ENCODE measurements at places on chromosomes 1 and 21.

DNA sequence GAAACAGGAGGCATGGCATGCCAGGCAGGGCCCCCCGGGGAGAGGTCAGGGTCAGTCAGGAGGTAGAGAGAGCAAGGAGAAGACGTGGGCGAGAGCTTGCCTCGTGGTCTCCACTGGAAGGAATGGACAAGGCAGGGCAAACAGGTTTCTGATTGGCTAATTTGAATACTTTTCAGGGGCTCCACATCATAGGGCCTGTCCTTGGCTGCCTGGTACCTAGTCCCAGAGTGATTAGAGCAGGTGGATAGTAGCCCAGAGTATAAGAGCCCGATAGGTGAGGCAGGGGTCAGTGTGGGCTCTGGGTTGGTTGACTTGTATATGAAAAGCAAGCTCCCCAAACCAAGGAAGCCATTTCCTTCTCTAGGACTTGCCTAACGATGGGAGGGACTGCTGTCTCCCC lies 178.6 kb downstream of the ZP4 start:
- DNase-seq, result no peak

- no peak for DNase-seq
Measured at GRCh38 chr1:34762474-34763141, 3.1 kb downstream of the GJB4 start.

GRCh38 chr1:224432146-224432545 lies 2.5 kb downstream of the WDR26 start:
- no peak for DNase-seq

- no peak for DNase-seq
Measured at GRCh38 chr1:32361674-32362473, 411 bp downstream of the FAM229A start.

DNA sequence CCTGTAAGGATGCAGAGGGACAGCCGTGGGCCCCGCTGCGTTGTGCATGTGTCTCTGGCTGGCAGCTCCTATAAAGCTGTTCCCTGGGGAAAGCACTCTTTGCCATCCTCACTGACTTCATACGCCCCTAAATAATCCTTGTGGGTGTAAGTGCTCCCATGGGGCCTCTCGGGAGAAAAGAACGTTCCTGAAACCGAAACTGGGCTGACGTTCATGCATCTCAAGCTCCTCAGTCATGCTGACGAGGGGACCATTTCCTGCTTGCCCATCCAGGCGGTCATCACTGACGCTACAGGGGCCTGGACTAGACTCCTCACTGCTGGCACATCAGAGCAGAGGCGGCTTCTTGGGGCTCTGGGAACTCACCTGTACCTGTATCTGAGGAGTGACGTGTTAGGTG lies 73.1 kb upstream of the USP24 start:
- DNase-seq, result no peak

- no peak for DNase-seq
Measured at GRCh38 chr1:65965112-65965996, 172.7 kb downstream of the PDE4B start.

GRCh38 chr1:242467556-242468145 lies 56.8 kb downstream of the PLD5 start:
- DNase-seq, result no peak

DNA sequence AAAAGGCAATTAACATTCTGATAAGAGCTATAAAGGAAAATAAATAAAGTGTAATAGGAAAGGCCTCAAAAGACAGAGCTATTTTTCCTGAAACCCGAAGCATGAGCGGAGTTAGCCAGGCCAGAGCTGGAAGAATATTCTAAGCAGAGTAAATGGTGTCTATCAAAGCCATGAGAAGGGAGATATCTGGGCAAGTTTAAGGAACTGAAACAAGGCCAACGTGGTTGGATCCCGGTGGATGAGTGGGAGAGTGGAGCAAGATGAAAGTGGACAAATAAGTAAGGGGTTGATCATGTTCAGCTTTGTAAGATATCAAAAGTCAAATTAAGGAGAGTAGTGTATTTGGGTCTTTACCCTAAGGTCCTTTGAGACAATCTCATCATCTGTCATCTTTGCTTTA lies 234.0 kb downstream of the TM2D1 start:
- DNase-seq, result no peak

Measured in amniotic stem cell (primary cell).